Neural progenitor cell (in vitro differentiated cells): ENCODE measurements at places on chromosomes 6 and 20. TPM values are rescaled to one million over a fixed set of nuclear protein-coding genes. Genes with fewer than 3 reads are reported as not detected.

DNA sequence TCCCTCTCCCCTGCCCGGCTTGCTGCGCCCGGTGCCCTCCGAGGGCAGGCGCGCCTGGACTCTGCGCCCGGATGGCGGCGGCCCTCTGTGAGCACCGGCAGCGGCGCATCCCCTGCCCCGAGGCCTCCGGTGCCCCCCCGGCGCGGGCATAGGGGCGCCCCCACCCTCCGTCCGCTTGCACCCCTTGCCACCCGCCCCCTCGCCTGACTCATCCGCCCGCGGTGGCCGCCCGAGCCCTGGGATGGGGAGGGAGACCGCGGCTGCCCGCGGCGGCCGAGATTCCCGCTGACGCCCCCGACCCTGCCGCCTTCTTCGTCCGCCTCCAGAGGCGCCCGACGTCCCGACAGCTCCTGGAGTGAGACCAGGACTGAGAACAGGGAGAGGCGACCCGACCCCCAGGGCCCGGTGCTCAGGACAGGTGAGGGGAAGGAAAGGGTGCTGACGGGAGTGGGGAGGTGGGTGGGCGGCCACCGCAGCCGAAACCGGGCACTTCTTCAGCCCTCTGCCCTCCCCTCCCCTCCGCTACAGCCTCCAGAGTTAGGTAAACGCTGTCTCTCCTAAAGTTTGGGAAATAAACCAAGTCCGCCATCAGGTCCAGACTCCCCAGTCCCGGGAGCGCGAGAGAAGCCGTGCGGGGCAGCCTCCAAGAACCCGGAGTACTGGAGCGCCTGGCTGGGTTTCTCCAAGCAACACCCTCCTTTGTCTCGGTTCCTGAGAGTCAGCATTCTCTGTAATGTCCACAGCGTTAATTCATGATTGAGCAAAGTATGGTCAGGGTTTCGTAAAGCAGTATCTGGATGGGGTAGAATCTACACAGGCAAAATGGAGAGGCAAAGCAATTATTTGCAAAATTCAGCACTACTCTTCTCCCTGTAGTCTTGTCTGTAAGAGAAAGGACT, 539 bp downstream of the TMEM200A start:
- no peaks in the 10 kb centered on the region for H3K36me3 ChIP-seq
- H3K27ac ChIP-seq = no peak overlapping the region
- no peaks in the 10 kb centered on the region for H3K4me1 ChIP-seq
- peak overlapping the region; percentile 86 for H3K4me3 ChIP-seq
- DNase-seq = peak; percentile 78
- peaks cover 23% of the 10 kb centered on the region for H3K27me3 ChIP-seq

DNA sequence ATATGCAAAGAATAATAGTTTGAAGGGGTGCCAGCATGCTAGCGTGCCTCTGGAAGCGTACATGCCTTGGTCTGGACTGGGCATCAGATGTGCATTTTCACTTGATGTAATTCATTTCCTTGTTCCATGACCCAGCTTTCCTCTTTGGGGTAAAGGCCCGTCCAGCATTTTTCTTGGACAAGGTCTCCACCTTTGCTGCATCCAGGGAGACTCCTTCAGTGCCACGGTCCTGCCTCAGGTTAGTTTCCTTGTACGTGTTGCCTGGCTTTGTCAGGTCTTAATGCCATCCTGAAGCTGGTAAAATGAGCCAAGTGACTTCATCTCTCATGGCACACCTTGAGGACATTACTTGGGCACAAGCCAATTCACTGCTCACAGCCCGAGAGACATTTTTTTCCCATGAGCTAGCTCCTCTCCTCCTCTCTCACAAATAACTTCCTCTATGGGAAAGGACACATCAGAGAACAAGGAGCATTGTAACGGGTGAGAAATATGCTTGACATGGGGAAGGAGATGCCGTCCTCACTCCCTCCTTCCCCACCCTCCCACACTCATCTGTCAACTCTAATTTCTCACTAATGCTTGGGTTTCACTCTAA, 23.9 kb downstream of the EDN1 start:
- H3K4me3 ChIP-seq = no peak overlapping the region
- H3K27ac ChIP-seq = no peak overlapping the region
- H3K4me1 ChIP-seq = no peaks in the 10 kb centered on the region
- H3K27me3 ChIP-seq = no peaks in the 10 kb centered on the region
- no peaks in the 10 kb centered on the region for H3K36me3 ChIP-seq

GRCh38 chr20:38685853-38686473, 38.3 kb upstream of the SLC32A1 start:
- no peaks in the 10 kb centered on the region for H3K4me1 ChIP-seq
- no peak overlapping the region for H3K4me3 ChIP-seq
- H3K27me3 ChIP-seq = peaks cover 96% of the 10 kb centered on the region
- no peak overlapping the region for H3K27ac ChIP-seq
- no peaks in the 10 kb centered on the region for H3K36me3 ChIP-seq

GRCh38 chr6:6975459-6976111, 132.2 kb upstream of the RREB1 start:
- H3K27ac ChIP-seq = no peak overlapping the region
- no peak for DNase-seq
- H3K4me3 ChIP-seq = no peak overlapping the region
- H3K4me1 ChIP-seq = no peaks in the 10 kb centered on the region
- H3K36me3 ChIP-seq = no peaks in the 10 kb centered on the region
- H3K27me3 ChIP-seq = no peaks in the 10 kb centered on the region

Gene DEFB132
- total RNA-seq = not detected in 2 replicates

Gene RBM38
- 26.6 and 53.4 TPM in 2 replicates for total RNA-seq

Gene APMAP
- 71.7 and 88.0 TPM in 2 replicates for total RNA-seq
